Cortex of kidney (tissue), 1 donor: ENCODE measurements at places on chromosomes 11 and 22.

- DNase-seq: no peak
Observed at GRCh38 chr22:46078241-46079092, 71.9 kb upstream of the PPARA start.

- no peak for DNase-seq
Observed at GRCh38 chr11:62911137-62912130, 9.7 kb downstream of the CHRM1 start.

DNA sequence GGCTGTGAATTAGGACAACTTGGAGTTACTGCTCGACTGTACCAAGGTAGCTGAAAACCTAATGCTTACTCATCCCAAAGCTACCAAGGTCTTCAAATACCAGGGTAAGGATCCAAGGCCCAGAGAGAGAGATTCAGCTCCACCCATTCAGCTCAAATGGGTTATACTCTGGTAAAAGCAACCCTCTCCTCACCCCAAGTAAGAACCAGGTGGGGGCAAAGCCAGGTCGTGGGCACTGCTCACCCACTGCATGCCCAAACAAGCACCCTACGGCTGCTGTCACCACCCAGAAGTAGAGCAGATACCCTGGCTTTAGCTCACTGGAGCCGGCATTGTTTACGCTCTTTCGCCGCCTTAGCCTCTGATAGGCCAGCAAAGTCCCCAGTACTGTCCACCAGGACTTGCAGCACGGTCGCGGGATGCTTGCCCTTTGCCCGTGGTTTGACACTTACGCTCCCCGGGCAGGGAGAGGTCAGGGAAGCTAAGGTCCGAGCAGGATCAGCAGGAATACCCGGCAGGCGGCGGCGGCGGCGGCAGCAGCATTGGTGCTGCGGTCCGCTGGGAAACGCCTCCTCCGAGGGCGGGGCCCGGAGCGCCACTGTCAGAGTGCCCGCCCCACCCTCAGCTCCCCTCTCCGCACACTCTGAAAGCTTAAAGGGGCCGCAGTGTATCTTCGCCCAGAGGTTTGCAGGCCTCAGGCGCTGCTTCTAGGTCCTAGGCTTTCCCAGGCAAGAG lies 19.6 kb downstream of the CKAP5 start:
- DNase-seq: no peak

- DNase-seq: no peak
Observed at GRCh38 chr11:80687941-80688340, 1247.1 kb upstream of the TENM4 start.

GRCh38 chr11:46188017-46188416 lies 66.8 kb upstream of the PHF21A start:
- no peak for DNase-seq

- no peak for DNase-seq
Observed at GRCh38 chr11:116033931-116034553, 529.8 kb upstream of the CADM1 start.

DNA sequence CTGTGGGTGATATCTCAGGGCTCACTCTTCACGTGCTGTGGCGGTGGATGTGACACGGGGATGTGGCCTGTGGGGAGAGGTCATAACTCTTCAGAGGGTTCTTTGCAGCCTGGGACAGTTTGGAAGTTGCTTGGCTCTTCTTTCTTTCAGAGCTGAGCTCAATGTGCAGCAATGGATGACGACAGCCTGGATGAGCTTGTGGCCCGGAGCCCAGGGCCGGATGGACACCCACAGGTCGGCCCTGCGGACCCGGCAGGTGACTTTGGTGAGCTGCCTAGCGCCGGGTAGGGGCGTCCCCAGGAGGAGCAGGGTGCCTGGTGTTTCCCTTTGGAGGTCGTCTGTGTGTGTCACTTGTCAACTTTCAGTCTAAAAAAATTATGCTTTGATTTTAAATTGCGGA lies 5.1 kb downstream of the PHRF1 start:
- no peak for DNase-seq

DNA sequence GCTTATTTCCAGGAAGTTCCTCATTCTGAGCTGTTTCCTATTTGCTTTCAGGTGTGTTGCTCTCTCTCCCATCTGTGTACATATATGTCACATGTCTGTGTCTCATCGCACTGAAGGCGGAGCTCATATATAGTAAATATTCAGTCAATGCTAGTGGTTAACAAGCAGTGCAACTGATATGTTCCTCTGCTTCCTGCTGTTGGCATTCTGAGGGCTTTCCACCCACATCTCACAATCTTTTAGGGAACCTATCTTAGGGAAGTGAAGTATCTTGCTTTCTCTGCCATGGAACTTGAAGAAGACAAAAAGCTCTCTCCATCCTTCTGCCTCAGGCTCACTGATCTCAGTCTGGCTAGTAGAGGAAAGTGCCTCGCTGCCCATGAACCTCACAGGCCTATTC lies 139.8 kb downstream of the TTC17 start:
- DNase-seq: no peak

GRCh38 chr11:18280438-18281045 lies 14.5 kb downstream of the SAA1 start:
- DNase-seq: no peak

DNA sequence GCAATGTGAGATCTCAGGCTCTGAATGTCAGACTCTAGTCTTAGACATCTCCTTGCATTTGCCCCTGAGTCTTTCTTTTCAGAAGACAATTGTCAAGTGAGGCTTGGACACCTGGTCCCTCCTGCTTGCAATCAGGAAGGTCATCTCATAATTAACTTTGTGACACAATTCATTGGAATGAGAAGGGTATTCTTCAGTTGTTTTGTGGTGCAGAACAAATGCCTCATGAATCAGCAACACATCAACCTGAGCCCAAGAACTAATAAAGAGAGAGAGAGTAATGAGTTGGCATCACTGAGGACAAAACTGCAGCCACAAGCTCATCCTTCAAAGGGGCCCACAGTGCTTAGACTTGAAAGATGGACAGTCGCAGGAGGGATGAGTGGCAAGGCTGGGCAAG lies 375.8 kb downstream of the INSC start:
- no peak for DNase-seq

GRCh38 chr22:49580024-49580423 lies 247.6 kb downstream of the BRD1 start:
- DNase-seq: no peak

GRCh38 chr11:45062974-45063635 lies 83.3 kb upstream of the PRDM11 start:
- no peak for DNase-seq
